Stimulated activated CD4-positive, alpha-beta T cell treated with anti-CD3 and anti-CD28 coated beads, Interleukin-12 subunit alpha, Interleukin-12 subunit beta, amount 100 ng/mL, for 24 hours (primary cell): ENCODE measurements at places on chromosomes 5 and 9.

DNA sequence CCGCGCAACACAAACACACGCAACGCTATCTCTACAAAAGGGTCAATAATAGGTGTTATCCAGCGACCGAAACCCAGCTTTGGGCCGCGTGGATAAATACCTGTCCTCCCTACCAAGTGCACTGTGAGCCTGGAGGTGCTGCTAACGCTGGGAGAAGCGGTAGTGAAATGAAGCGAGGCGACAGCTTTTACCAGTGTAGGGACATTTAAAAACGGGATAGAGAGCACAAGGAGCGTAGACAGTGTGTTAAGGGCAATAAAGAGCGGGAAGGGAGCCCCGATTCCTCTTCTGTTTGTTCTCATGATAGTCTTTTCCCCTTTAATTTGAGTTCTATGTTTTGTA lies 421 bp upstream of the DEPDC1B start:
- DNase-seq, result no peak

- no peak for DNase-seq
Measured at GRCh38 chr5:90356622-90357021, 52.9 kb downstream of the CETN3 start.

DNA sequence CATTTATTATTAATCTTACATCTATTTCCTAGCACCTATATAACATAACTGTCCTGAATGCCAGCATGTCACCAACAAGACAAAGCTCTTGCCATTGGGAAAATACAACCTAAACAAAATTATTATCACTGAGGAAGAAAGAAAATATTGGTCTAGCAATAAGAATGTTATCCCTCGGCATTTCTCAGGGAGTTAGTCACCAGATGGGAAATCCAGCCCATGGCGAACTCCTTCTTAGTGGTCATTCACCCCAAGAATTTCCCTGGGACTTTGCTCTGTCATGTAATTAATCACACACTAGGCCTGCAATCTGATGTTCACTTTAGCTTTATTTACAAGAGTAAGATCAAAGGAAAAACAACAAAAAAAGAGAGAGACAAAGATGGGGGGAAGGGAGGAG lies 56.1 kb upstream of the TAS2R1 start:
- DNase-seq, result no peak

DNA sequence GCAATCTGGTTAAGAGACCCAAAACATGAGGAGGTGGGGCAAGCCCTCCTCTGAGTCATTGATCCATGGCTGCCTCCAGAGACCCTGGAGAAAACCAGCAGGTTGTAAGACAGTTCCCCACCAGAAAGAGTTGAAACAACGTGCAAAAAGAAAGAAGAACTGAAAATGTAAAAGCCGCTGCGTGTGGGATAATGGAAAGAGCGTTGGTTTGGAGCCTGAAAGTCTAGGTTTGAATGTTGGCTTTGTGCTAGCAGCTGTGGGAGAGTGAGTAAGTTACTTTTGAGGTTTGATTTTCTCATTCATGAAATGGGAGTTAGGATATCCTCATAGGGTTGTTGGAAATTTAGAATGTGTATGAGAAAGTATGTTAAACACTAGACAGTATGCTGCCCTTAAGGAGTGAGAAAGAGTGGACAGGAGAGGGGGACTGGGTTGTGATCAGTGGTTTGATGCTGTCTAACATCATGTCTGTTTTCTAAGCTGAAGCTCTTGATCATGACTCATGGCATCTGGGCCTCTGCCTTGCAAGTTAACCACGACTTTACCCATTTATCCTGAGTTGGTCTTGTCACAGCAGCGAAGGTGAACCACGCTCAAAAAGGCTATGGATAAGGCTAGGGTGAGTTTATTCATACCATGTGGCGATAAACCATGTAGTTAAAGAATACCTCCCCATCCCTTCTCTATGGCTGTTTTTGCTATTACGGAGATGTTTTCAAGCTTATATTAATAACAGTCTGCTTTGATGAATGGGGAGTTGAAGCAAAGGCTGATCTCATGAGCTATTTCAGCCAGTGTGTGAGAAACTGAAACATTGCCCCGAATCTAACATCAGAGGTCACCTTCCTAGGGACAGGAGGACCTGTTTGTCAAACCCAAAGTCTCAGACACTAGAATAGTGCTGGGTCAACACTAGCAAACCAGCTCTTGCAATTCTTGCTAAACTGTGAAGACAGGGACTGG lies 41.3 kb downstream of the ZNF366 start:
- no peak for DNase-seq

- DNase-seq, result no peak
Measured at GRCh38 chr5:95832664-95833063, 10.1 kb upstream of the GLRX start.

DNA sequence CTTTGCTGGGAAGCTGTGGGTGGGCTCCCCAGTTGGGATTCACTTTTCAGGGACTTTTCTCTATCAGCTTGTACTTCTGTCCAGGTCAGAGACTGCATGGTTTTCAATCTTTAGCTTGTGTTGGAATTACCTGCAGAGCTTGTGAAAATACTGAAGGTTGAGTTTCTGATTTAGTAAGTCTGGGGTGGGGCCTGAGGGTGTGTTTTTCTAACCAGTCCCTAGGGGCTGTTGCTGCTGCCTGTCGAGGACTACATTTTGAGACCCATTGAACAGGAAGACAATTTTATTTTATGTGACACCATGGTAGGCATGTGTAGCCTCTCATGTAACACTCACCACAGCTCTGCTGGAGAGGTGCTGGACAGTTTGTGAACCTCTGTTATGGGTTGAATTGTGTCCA lies 14.7 kb upstream of the MLANA start:
- no peak for DNase-seq

DNA sequence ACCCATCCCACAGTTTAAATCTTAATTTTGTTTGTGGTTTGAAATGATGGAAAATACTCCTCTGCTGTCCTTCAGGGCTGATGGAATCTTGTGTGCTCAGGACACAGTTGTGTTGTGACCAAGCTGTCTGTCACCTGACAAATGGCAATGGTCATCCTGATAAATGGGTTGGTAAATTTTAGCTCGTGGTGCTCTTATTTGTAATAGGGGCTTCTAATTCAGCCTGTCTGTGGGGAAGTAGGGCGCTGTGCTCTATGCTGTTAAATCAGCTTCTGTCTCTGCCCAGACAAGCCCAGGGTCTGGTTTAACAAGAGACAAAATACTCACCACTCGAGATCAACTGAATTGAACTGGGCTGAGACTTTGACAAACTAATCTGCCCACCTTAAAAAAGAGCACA lies 4.5 kb downstream of the LRRTM2 start:
- no peak for DNase-seq

GRCh38 chr5:146169076-146169475 lies 13.4 kb downstream of the LARS1 start:
- DNase-seq, result no peak

DNA sequence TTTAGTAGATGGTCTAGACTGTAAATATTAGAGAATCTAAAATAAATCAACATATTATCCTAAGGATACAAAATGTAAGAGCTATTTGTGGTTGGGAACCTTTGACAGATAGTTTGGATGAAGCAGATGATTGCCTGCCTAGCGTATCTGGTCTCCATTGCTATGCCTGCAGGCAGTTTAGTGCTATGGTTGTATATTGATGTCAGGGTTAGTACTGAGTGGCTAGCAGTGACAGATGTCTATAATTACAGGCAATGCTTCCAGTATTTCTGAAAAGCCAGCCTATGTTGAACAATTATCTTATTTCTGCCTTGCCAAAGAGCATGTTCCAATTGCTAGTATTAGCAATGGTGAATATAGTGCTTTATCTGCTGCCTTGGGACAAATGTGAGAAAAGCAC lies 151.3 kb upstream of the TLX3 start:
- DNase-seq, result no peak

- no peak for DNase-seq
Measured at GRCh38 chr5:140150201-140150600, 24.5 kb downstream of the IGIP start.

DNA sequence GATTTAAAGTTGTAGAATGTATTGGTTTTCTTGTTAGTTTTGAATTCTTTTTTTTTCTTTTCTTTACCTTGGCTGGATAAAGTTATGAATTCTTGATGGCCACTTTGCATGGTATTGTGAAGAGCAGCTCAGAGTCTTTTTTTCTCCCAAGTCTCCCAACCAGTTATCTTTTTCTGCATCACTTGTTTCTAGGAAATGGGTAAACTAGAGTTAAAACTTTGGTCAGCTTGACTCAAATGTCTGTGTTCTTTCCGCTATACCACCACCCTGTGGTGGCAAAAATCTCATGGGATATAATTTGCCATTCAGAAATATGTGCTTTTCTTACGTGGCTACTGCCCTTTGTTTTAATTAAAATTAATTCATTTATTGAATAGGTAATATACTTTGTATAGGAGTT lies 113.2 kb downstream of the UNC13B start:
- DNase-seq, result no peak
